ENCODE measurements at places on chromosomes 4 and X. TPM values are rescaled to one million over a fixed set of nuclear protein-coding genes. Genes with fewer than 3 reads are reported as not detected.

DNA sequence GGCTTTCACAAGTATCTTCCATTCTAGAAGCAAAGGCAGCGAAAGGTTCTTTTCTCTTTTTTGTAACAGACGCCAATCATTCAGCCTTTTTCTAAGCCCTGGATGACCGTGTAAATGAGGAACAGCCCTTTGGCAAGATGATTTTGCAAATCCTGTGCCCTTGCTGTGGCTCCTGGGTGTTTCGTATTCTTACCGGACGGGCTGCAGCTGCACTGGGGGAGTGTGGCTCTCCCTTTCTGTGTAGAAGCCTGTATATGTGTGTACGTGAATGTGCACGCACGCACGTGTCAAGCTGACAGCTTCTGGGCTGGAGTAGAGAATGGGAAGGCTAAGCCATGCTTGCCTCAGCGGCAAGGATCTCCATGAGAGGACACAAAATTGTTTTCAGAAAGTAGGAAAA lies 8.2 kb downstream of the GRPEL1 start:
- H3K4me3 ChIP-seq: no peak overlapping the region
- H3K36me3 ChIP-seq: peaks cover 47% of the 10 kb centered on the region
- no peak for DNase-seq
- H3K27me3 ChIP-seq: no peaks in the 10 kb centered on the region
- H3K27ac ChIP-seq: no peak overlapping the region

GRCh38 chr4:156977435-156978160 lies 6.0 kb upstream of the PDGFC start:
- no peaks in the 10 kb centered on the region for H3K27me3 ChIP-seq
- H3K27ac ChIP-seq: peak overlapping the region; percentile 76
- peaks cover 2% of the 10 kb centered on the region for H3K36me3 ChIP-seq
- no peak overlapping the region for H3K4me3 ChIP-seq
- H3K4me1 ChIP-seq: peaks cover 62% of the 10 kb centered on the region
- DNase-seq: no peak

- no peaks in the 10 kb centered on the region for H3K27me3 ChIP-seq
- no peaks in the 10 kb centered on the region for H3K36me3 ChIP-seq
- H3K4me3 ChIP-seq: peak overlapping the region; percentile 30
- no peak overlapping the region for H3K27ac ChIP-seq
- H3K4me1 ChIP-seq: peaks cover 5% of the 10 kb centered on the region
- no peak for DNase-seq
Measured at GRCh38 chr4:115664285-115664684, 550.9 kb upstream of the NDST4 start.

DNA sequence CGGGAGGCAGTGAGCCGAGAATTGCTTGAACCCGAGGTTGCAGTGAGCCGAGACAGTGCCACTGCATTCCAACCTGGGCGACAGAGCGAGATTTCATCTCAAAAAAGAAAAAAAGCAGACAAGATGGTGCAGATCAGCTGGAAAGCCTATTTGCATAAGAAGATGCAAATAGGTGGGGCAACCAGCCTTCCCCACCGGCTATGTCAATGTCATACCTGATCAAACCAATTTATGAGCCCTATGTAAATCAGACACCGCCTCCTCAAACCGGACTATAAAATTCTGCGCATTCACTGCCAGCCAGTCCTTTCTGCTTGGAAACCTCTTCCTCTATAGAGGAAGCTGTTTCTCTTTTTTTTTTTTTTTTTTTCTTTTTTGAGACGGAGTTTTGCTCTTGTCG lies 64.5 kb upstream of the CHRNA9 start:
- H3K4me1 ChIP-seq: peaks cover 6% of the 10 kb centered on the region
- H3K36me3 ChIP-seq: no peaks in the 10 kb centered on the region
- H3K27ac ChIP-seq: no peak overlapping the region
- DNase-seq: no peak
- H3K4me3 ChIP-seq: no peak overlapping the region

GRCh38 chr4:88320224-88320779 lies 35.9 kb upstream of the PPM1K start:
- peaks cover 4% of the 10 kb centered on the region for H3K4me1 ChIP-seq
- no peak overlapping the region for H3K27ac ChIP-seq
- peaks cover 2% of the 10 kb centered on the region for H3K27me3 ChIP-seq
- H3K4me3 ChIP-seq: no peak overlapping the region
- H3K36me3 ChIP-seq: no peaks in the 10 kb centered on the region

The RGN gene
- 0.18 TPM for total RNA-seq

The CLDN34 gene
- 0.59 TPM for total RNA-seq

The SASH3 gene
- total RNA-seq: not detected

- no peak for DNase-seq
- no peak overlapping the region for H3K4me3 ChIP-seq
- peaks cover 59% of the 10 kb centered on the region for H3K27me3 ChIP-seq
- no peaks in the 10 kb centered on the region for H3K36me3 ChIP-seq
- H3K4me1 ChIP-seq: peaks cover 4% of the 10 kb centered on the region
Measured at GRCh38 chr4:107751670-107752069, 31.6 kb upstream of the PAPSS1 start.

GRCh38 chrX:3520982-3521381 lies 174.5 kb upstream of the MXRA5 start:
- no peaks in the 10 kb centered on the region for H3K27me3 ChIP-seq
- peak overlapping the region; percentile 56 for H3K4me3 ChIP-seq
- no peak overlapping the region for H3K27ac ChIP-seq
- peak; percentile 51 for DNase-seq
- no peaks in the 10 kb centered on the region for H3K36me3 ChIP-seq

The SCML2 gene
- 3.4 TPM for total RNA-seq

DNA sequence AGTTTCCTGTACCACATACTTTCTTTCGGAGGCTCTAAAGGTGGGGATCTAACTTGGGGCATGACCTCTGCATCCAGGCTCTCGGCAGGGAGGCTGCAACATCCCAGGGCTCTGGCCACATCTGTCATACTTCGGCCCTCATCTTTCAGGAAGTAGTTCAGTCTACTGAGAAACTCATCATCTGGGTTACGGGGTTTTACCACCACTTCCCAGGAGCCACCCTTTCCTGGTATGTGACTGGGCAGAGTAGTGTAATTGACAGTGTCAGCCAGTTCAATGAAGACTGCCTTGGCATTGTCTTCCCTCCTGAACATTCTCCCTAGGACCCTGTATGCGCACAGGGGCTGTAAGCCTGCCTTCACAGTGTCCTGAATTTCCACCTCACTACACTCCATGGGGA lies 2.8 kb downstream of the PNMA5 start:
- no peak for DNase-seq
- H3K4me1 ChIP-seq: no peaks in the 10 kb centered on the region
- H3K27me3 ChIP-seq: peaks cover 2% of the 10 kb centered on the region
- H3K36me3 ChIP-seq: no peaks in the 10 kb centered on the region
- no peak overlapping the region for H3K27ac ChIP-seq
- H3K4me3 ChIP-seq: no peak overlapping the region

DNA sequence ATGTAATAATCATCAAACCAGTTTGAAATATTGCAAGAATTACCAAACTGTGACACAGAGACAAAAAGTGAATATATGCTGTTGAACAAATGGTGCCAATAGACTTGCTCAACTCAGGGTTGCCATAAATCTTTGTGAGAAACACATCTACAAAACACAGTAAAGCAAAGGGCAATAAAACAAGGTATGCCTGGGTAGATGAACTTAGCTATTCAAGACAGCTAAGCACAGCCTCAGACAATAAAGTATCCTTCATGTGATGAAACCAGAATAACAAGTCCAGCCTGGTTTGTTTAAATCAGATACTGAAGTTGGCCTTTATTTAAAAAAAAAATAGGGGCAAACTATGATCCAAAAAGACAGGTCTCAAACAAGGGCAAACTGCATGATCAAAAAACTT lies 19.2 kb downstream of the LAMTOR3 start:
- no peaks in the 10 kb centered on the region for H3K4me1 ChIP-seq
- peaks cover 12% of the 10 kb centered on the region for H3K36me3 ChIP-seq
- H3K27me3 ChIP-seq: no peaks in the 10 kb centered on the region
- H3K27ac ChIP-seq: no peak overlapping the region
- no peak for DNase-seq
- H3K4me3 ChIP-seq: no peak overlapping the region

DNA sequence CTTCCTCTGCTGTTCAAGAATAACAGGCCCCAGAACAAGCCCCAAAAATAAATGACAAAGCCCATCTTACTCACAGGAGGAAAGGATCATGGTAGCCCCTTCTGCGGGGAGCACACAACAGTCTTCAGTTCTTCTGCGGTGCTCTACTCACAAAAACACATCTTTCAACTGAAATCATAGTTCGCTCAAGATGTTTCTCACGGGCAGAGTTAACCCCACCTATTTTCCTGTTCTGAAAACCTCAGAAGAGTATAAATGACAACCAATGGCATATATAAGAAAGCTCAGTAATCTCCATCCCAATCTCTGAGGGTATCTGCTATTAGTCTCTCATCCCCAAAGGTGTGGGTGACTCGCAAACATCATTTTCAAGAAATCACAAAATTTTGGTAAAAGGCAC lies at the start of gene TXK:
TSS of gene TXK (minus strand) at position 170 of the 400 bp plus-strand sequence. CDS start at position 90, 80 bp downstream.
- no peak for DNase-seq
- no peak within 1 kb of the TSS for H3K4me3 ChIP-seq
- H3K36me3 ChIP-seq: no peaks in the 10 kb centered on the region
- peaks cover 5% of the 10 kb centered on the region for H3K4me1 ChIP-seq

The CRMP1 gene
- total RNA-seq: 24.5 TPM

DNA sequence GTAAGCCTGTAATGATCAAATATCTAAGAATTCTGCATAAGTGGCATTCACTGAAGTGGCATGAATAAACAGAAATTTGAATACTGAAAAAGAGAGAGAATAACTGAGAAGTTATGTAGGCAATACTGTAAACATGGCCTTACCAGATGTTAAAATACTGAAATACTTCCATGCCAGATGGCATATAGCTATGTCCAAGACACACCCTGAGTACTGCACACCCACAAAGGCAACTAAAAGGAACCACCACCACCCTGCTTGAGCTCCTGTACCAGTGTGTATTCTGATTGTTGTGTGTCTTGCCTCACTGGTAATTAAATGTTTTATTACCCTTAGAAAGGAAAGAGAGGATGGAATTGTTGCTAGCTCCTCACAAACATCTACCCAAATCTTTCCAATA lies 192.1 kb downstream of the ADAMTS3 start:
- H3K27me3 ChIP-seq: no peaks in the 10 kb centered on the region
- H3K27ac ChIP-seq: no peak overlapping the region
- no peaks in the 10 kb centered on the region for H3K36me3 ChIP-seq
- DNase-seq: no peak

DNA sequence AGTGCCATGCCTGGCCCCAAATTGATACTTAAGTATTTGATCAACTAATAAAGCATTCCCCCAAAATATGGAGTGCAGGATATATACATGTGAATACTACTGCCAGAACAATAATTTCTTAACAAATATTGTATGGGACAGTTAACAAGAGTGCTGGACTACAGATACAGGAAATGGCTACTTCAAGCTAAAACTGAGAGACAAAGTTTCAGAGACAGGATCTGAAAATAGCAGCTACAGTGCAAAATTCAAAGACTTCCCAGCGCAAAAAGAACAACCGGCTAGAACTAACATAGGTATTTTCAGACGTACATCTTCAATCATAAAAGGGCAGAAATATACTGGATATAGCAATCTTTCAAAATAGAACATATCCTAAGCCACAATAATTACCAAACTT lies 6.3 kb downstream of the ATRX start:
- H3K27me3 ChIP-seq: no peaks in the 10 kb centered on the region
- peaks cover 20% of the 10 kb centered on the region for H3K4me1 ChIP-seq
- no peak for DNase-seq
- no peak overlapping the region for H3K27ac ChIP-seq

DNA sequence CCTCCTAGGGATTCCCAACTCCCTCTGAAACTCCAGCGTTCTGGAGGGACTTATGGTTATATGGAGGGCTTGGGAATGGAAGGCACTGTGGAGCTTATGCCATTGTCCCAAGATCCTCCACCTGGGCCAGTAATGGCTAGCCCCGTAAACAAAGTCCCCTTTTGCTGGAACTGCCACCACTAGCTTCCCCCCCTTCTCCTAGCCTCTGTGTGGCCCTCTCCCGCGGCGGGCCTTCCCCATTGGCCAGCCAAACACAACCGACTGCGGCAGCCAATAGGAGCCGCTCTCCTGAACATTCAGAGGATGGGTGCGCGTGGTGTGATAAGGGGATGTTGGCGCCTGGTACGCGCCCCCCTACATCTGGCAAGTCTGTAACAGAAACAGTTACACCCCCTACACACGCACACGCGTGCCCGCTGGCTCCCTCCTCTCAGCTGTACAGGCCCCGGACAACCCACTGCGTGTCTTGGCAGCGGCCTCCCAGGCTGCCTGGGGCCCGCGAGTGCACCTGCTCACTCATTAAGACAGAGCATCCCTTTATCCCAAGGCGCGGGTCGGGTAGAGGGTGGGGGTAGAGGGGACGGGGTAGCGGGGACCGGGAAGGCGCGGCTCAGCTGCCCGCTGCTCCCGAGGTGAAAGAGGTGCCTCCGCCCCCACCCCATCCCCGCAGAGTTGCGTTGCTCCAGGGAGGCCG lies 863 bp upstream of the RAB33A start:
- H3K27ac ChIP-seq: no peak overlapping the region
- peak; percentile 76 for DNase-seq
- no peaks in the 10 kb centered on the region for H3K27me3 ChIP-seq
- peak overlapping the region; percentile 77 for H3K4me3 ChIP-seq

DNA sequence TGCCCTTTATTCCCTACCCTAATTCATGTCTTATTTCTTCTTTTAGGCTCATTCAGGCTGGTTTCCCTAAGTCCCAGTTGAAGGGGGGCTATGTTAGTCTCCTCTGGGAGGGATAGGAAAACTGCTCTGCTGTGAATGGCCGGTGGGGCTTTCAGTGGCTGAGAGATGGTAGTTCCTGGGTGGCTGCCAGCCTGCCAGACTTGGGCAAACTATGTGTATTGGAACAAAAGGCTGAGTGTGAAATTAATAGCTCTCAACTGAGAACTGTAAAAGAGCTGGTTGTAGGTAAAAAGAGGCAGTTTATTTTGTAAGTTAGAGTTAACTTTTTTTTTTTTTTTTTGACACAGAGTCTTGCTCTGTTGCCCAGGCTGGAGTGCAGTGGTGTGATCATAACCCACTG lies 28.8 kb downstream of the ARHGAP10 start:
- H3K27me3 ChIP-seq: no peaks in the 10 kb centered on the region
- peaks cover 12% of the 10 kb centered on the region for H3K36me3 ChIP-seq
- H3K27ac ChIP-seq: peak overlapping the region; percentile 87
- DNase-seq: no peak
- peaks cover 65% of the 10 kb centered on the region for H3K4me1 ChIP-seq

The BMPR1B gene
- 2.4 TPM for total RNA-seq

GRCh38 chr4:140704964-140705363 lies 51.2 kb downstream of the TBC1D9 start:
- H3K4me3 ChIP-seq: no peak overlapping the region
- peaks cover 6% of the 10 kb centered on the region for H3K36me3 ChIP-seq
- no peak overlapping the region for H3K27ac ChIP-seq

GRCh38 chr4:80335554-80336358 lies at the start of gene CFAP299:
Gene CFAP299, plus strand, starts transcription at chr4:80335730.
- H3K27ac ChIP-seq: no peak within 1 kb of the TSS
- peaks cover 10% of the 10 kb centered on the region for H3K27me3 ChIP-seq
- DNase-seq: peak; percentile 89
- no peaks in the 10 kb centered on the region for H3K36me3 ChIP-seq
- H3K4me1 ChIP-seq: peaks cover 11% of the 10 kb centered on the region

The ANK2 gene
- total RNA-seq: 20.8 TPM

The APOO gene
- 47.4 TPM for total RNA-seq

The ACTRT1 gene
- not detected for total RNA-seq

The LUZP4 gene
- not detected for total RNA-seq

The GABRA4 gene
- total RNA-seq: not detected

The JCHAIN gene
- not detected for total RNA-seq

The PAK3 gene
- total RNA-seq: not detected

- H3K27me3 ChIP-seq: peaks cover 9% of the 10 kb centered on the region
- peak overlapping the region; percentile 52 for H3K4me3 ChIP-seq
- no peaks in the 10 kb centered on the region for H3K36me3 ChIP-seq
- no peak overlapping the region for H3K27ac ChIP-seq
Measured at GRCh38 chrX:153885208-153885787, 675 bp downstream of the L1CAM start.

The PRR27 gene
- not detected for total RNA-seq

The HSFX2 gene
- total RNA-seq: 0.64 TPM
